GM23338 (cell line): ENCODE measurements at places on chromosomes 2 and 18. TPM values are rescaled to one million over a fixed set of nuclear protein-coding genes. Genes with fewer than 3 reads are reported as not detected.

Gene TEKT4
- not detected in 2 replicates for total RNA-seq

Gene RNF152
- total RNA-seq = 2.9 and 7.9 TPM in 2 replicates

Gene FMNL2
- 43.0 and 45.4 TPM in 2 replicates for total RNA-seq

Gene HSBP1L1
- 1.8 TPM in 1 of 2 replicates, not detected in the other for total RNA-seq

Gene RAD51AP2
- 0.38 TPM in 1 of 2 replicates, not detected in the other for total RNA-seq

- H3K27ac ChIP-seq = no peak overlapping the region
- H3K36me3 ChIP-seq = no peaks in the 10 kb centered on the region
- no peaks in the 10 kb centered on the region for H3K27me3 ChIP-seq
- no peaks in the 10 kb centered on the region for H3K4me1 ChIP-seq
Observed at GRCh38 chr2:46177461-46178089, 119.6 kb upstream of the EPAS1 start.

- peaks cover 7% of the 10 kb centered on the region for H3K4me1 ChIP-seq
- no peak overlapping the region for H3K27ac ChIP-seq
- peaks cover 6% of the 10 kb centered on the region; the same call in 1 of the 2 replicates for H3K36me3 ChIP-seq
- peak overlapping the region; percentile 77 for H3K4me3 ChIP-seq
- no peak for DNase-seq
- no peaks in the 10 kb centered on the region for H3K27me3 ChIP-seq
Observed at GRCh38 chr2:27442920-27443282, 720 bp downstream of the KRTCAP3 start.

- H3K36me3 ChIP-seq = peaks cover 43% of the 10 kb centered on the region
- no peaks in the 10 kb centered on the region for H3K4me1 ChIP-seq
- no peak for DNase-seq
- no peak overlapping the region for H3K27ac ChIP-seq
- H3K27me3 ChIP-seq = no peaks in the 10 kb centered on the region
- no peak overlapping the region for H3K4me3 ChIP-seq
Observed at GRCh38 chr2:20282916-20283592, 58.1 kb upstream of the SDC1 start.

- H3K27ac ChIP-seq = no peak overlapping the region
- DNase-seq = no peak
- H3K4me1 ChIP-seq = no peaks in the 10 kb centered on the region
- H3K4me3 ChIP-seq = no peak overlapping the region
- H3K27me3 ChIP-seq = no peaks in the 10 kb centered on the region
Observed at GRCh38 chr18:22542406-22542835, 124.7 kb upstream of the CTAGE1 start.

- no peak overlapping the region for H3K4me3 ChIP-seq
- H3K4me1 ChIP-seq = peaks cover 21% of the 10 kb centered on the region
- DNase-seq = no peak
- no peaks in the 10 kb centered on the region for H3K27me3 ChIP-seq
- H3K27ac ChIP-seq = peak overlapping the region; percentile 59; the same call in 1 of the 2 replicates
Observed at GRCh38 chr2:148932536-148932935, 57.5 kb downstream of the KIF5C start.

GRCh38 chr2:185583058-185583816, 155.4 kb upstream of the FSIP2 start:
- peaks cover 8% of the 10 kb centered on the region; the same call in 1 of the 2 replicates for H3K36me3 ChIP-seq
- DNase-seq = peak; percentile 29
- no peak overlapping the region for H3K4me3 ChIP-seq
- peaks cover 13% of the 10 kb centered on the region; the same call in 1 of the 2 replicates for H3K4me1 ChIP-seq
- H3K27me3 ChIP-seq = no peaks in the 10 kb centered on the region
- no peak overlapping the region for H3K27ac ChIP-seq

DNA sequence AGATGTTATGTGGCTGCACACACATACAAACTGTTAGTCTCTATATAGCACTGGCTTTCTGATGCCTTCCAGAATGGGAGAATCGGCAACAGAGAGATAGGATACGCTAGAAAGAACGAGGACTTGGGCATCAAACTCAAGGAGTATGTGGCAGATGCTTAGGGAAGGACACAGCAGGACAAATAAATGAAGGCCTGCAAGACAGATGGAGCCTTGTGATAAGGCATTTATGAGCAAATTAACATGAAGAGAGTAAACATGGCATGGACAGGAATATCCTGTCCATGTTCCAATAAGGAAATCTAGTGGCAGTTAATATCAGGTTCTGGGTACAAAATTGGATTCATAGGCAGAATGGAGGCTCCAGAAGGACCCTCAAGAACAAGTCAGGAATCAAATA, 136.9 kb downstream of the SLC4A10 start:
- no peaks in the 10 kb centered on the region for H3K36me3 ChIP-seq
- no peak overlapping the region for H3K4me3 ChIP-seq
- DNase-seq = no peak
- H3K27me3 ChIP-seq = no peaks in the 10 kb centered on the region
- no peaks in the 10 kb centered on the region for H3K4me1 ChIP-seq

DNA sequence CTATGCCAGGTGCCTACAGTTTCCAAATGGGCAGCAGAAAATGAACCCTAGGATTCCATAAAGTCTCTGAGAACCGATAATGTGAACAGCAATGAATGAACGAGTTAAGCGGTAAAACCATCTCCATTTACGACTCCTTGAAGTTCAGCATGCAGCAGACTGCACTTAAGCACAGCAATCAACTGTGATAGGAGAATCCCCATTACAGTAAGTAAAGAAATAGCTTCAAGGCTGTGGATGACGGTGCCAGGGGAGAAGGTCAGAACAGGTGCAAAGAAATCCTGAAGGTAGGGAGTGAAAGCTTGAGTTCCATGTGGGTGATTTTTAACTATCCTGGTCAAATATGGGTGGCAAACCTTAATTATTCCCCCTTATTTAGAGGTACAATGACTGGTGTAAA, 444.4 kb downstream of the NCKAP5 start:
- H3K27me3 ChIP-seq = no peaks in the 10 kb centered on the region
- H3K36me3 ChIP-seq = no peaks in the 10 kb centered on the region
- no peaks in the 10 kb centered on the region for H3K4me1 ChIP-seq
- DNase-seq = no peak

DNA sequence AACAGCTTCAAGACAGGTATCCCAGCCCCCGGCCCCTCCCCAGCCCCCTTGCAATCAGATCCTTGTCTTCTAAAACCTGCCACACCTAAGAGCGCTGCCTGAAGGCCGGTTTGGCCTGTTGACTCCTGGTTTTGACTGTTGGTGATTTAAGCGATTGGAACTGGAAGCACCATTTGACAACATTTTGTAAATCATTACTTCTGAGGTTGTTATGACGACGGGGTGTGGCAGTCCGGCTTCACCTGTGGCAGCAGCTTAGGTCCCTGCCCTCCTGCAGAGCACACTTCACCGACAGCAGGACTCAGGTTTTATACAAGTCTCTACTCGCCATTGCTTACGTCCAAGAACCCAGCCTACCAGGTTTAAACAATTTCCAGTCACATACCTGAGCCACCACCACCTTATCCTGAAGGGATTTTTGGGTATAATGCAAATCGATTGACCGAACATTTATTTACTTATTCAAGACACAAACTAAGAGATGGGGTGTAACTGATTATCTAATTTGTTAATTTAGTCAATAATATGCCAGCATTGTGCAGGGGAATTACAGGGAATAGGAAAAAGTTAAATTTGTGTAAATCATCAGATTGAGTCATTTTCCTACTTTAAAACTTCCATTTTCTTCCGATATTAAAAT, 707 bp upstream of the DGUOK start:
- H3K36me3 ChIP-seq = no peaks in the 10 kb centered on the region
- H3K4me3 ChIP-seq = peak overlapping the region; percentile 65
- no peak overlapping the region; the same call in 1 of the 2 replicates for H3K27ac ChIP-seq
- peak; percentile 26 for DNase-seq
- H3K27me3 ChIP-seq = no peaks in the 10 kb centered on the region
- H3K4me1 ChIP-seq = peaks cover 16% of the 10 kb centered on the region

DNA sequence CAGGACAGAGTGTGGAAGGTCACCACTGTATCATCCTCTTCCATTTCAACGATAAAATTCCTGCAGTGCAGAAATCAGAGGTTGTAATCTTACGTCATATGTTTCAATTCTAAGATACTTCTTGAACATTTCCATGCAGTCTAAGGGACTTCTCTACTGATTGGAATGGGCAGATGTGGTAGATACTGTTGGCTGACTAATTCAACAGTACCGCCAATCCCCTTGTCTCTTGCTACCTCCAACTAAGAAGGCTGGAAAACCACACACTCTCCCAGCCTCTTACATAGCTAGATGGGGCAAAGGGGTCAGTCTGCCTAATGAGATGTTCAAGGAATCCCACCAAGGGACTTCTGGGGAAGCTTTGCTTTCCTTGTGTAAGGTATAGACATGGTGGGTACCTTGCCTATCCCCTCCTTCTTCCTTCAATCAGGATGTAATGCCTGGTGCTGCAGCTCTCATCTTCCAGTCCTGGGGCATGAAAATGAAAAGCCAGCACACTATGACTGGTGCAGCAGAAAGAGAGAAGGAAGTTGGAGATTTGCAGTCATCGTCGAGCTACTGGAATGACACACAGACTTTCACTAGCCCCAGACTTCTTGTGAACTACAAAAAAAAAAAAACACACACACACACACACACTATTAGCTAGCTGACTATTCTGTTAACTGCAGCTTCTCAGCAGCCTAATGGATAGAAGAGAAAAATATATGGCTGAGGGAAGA, 84.1 kb downstream of the ALPK2 start:
- H3K27me3 ChIP-seq = no peaks in the 10 kb centered on the region
- no peak for DNase-seq
- H3K36me3 ChIP-seq = no peaks in the 10 kb centered on the region
- H3K4me1 ChIP-seq = peaks cover 9% of the 10 kb centered on the region
- H3K27ac ChIP-seq = no peak overlapping the region
- H3K4me3 ChIP-seq = no peak overlapping the region

DNA sequence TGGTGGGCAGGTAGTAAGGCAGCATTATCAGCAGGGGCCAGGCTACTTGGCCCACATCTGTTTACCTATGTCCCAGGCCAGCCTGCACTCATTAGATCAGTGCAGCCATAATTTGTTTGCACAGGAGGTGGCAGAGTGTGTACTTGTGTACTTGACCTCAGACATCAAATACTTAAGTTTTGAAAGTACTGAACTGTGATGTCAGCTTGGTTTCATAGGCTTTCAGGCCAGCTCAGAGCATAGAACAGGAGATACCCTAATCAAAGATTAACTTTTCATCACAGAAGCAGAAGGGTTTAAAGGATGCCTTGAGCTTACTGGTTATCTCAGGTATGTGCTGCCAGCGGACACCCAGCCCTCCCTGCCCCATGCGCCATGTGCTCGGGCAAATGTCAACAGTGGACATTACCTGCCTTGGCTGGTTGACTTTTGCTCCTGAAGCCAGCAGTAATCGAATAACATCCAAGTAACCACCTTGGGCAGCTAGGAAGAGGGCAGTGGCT, 33.2 kb downstream of the ANKRD29 start:
- no peaks in the 10 kb centered on the region for H3K27me3 ChIP-seq
- H3K27ac ChIP-seq = no peak overlapping the region
- H3K4me1 ChIP-seq = no peaks in the 10 kb centered on the region
- no peaks in the 10 kb centered on the region for H3K36me3 ChIP-seq
- H3K4me3 ChIP-seq = no peak overlapping the region
- no peak for DNase-seq

DNA sequence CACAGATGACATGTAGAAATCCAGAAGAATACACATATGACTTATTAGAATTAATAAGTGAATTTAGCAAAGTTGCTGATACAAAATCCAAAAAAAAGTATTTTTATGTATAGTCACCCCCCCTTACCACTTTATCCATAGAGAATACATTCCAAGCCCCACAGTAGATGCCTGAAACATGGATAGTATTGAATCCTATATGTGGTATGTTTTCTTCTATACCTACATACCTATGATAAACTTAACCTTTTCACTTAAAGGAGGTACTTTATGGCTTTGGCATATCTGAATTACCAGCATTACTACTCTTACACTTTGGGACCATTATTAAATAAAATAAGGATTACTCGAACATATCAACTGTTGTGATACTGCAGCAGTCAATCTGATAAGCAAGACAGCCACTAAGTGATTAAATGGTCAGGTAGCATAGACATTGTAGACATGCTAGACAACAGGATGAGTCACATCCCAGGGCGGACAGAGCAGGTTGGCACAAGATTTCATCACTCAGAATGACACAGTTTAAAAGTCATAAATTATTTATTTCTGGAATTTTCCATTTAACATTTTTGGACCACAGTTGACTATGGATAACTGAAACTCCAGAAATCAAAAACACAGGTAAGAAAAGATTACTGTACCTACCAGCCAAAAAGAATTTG, 208.2 kb upstream of the CHAC2 start:
- H3K4me1 ChIP-seq = no peaks in the 10 kb centered on the region
- H3K36me3 ChIP-seq = no peaks in the 10 kb centered on the region
- DNase-seq = no peak
- H3K27ac ChIP-seq = no peak overlapping the region
- H3K4me3 ChIP-seq = no peak overlapping the region

DNA sequence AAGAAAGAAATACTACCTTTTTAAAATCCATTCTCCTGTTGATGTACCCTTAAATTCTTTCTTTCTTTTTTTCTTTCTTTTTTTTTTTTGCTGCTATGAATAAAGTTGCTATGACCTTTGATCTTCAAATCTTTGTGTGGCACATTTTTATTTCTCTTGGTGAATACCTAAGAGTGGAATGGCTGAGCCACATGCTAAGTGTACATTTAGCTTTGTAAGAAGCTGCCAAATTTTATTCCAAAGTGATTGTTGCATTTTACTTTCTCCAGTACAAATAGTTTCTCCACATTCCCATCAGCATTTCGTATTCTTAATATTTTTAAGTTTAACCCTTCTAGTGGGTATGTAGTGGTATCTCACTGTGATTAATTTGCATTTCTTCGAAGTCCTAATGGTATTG, 88.8 kb upstream of the RAB27B start:
- no peaks in the 10 kb centered on the region for H3K27me3 ChIP-seq
- H3K36me3 ChIP-seq = no peaks in the 10 kb centered on the region
- no peak for DNase-seq
- no peak overlapping the region for H3K4me3 ChIP-seq
- H3K4me1 ChIP-seq = no peaks in the 10 kb centered on the region
- no peak overlapping the region for H3K27ac ChIP-seq

DNA sequence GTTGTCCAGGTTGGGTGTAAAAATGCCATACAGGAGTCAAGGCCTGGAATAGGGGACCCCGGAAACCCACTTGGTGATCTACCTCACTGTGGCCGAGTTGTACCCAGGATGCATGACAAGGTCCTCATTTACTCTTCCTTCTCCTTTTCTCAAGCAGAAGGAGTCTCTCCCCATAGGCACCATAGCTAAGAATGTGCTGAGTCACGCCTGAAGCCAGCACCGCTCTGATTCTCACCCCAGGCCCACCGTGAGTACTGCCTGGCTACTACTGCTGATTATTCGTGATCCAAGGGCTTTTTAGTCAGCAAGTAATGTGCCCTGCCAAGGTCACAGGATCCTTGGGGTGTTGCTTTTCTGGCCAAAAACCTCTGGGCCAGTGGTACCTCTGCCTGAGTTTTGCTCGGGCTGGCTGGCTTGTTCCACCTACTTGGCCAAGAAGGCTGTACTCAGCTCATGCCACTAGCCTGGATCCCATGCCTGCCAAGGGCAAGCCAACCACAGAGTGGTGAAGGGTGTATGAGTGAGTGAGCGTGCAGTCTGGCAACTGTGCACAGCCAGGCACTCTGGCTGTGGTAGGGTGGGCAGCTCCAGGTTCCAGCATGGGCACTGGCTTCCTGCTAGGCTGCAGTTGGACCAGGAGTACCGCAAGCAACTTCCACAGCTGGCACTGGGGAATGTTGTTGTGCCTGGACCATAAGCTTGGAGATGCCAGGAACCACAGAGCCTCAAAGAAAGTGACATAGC, 650.1 kb upstream of the VRK2 start:
- no peak overlapping the region for H3K27ac ChIP-seq
- DNase-seq = peak; percentile 13
- no peaks in the 10 kb centered on the region for H3K36me3 ChIP-seq
- no peak overlapping the region for H3K4me3 ChIP-seq
- H3K4me1 ChIP-seq = no peaks in the 10 kb centered on the region

GRCh38 chr2:132372276-132372675, 44.3 kb upstream of the GPR39 start:
- H3K36me3 ChIP-seq = no peaks in the 10 kb centered on the region
- H3K27me3 ChIP-seq = no peaks in the 10 kb centered on the region
- H3K4me1 ChIP-seq = no peaks in the 10 kb centered on the region
- no peak overlapping the region for H3K4me3 ChIP-seq
